Activated CD8-positive, alpha-beta memory T cell treated with anti-CD3 and anti-CD28 coated beads for 1 hour (primary cell): ENCODE measurements at places on chromosomes 16 and 17.

GRCh38 chr17:74618451-74618850, 5.1 kb downstream of the CD300E start:
- DNase-seq: no peak

- DNase-seq: no peak
Observed at GRCh38 chr16:81879625-81880024, 100.5 kb downstream of the PLCG2 start.

GRCh38 chr17:75228305-75228704, 22.8 kb downstream of the NUP85 start:
- no peak for DNase-seq

DNA sequence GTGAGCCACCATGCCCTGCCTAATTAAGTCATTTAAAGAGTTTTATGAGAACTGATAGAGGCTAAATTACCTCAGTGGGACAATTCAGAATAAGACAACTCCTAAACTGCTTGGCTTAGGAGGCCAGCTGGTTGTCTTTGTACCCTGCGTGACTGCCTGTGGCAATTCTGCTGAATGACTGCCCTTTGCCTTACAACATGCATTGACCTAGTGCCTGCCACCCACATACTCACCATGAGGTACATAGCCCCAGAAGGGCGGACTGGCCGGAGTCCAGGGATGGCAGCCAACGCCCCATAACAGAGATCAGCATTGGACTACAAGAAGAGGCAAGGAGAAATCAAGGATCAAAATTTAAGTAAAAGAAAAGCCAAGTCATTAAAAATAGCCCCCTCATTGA, 7.3 kb downstream of the TAT start:
- DNase-seq: no peak

DNA sequence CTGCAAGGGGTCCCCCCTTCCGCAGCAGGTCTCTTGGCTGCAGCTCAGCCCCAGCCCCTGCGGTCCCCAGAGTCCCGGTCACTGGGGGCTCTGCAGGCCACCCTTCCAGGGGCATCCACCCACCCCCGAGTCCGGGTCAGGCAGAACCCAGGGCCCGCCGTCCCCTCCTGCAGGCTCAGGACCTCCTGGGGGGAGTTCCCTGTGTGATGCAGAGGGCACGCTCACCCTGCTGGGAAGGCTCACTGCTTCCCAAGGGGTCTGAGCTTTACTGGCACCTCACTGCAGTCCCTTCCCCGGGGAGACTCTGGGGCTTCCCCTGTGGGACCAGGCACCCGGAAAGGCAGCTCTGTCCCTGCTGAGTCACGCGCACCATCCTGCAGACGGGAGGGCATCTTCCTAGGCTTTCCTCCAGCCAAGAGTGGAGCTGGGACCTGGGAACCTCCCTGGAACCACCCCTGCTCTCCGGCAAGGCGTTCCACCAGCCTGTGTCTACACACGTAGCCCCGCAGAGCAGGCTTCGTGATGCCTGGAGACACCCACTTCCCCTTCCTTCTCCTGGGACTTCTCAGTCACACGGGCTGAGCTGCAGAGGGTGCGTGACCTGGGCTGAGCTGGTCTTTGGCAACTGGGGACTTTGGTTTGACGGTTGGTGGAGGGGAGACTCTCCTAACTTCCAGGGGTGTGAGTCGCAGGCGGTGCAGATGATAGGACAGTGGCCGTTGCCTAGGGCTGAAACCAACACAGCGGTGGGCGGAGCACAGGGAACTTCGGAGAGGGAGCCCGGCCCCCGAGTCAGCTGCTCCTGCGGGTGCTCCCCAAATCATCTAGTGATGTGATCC, 23.4 kb downstream of the SLC25A10 start:
- DNase-seq: no peak

DNA sequence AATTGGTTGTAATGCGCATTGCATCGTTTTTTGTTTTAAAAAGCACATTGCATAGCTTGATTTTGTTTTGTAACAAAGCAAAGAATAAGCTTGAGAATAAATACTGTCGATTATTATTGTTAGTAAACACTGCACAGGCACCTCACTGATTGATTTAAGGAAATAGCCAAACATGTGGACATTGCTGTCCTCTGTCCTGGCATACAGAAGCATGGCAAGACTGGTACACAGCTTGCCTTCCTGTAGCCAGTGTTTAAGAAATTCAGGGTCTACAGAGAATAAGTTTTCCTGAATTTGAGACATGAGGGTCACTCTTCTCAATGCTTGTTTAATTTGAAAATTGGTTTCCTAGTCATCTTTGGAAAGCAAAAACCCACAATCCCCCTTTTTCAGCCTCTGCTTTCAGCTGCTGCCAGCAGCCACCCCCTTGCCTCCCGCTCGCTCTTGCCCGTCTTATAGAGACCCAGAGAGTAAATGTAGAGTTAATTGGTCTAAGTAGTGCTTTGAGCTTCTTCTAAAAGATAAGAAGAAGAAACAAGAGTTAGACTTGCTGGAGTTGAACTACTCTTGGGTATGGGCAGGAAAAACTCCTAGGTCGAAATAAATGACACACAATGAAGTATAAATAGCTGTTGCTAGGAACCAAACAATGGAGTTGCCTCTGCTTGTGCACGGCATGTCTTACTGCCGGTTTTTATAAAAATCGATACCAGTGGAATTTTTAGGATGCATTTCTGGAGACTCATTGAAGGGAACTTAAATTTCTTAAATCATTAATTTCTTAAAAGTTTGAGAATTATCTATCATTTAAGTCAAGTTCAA, 116.6 kb downstream of the MRTFB start:
- no peak for DNase-seq

DNA sequence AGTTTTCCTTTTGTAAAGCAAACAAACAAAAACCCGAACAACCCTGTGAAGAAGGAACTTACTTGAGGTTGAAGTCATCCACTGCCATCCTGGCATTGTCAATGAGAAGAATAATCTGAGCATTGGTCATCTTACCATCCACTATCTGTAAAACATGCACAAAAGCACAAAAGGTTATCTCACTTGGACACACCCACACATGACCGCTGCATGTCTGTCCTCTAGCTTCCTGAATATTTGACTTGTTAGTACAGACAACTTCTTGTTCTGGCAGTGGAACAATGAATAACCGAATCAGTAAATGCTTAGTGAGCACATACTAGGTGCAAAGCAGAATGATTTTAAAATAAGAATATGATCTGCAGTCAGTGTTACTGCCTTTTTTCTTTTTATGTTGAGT, 6.1 kb downstream of the KRT23 start:
- no peak for DNase-seq

DNA sequence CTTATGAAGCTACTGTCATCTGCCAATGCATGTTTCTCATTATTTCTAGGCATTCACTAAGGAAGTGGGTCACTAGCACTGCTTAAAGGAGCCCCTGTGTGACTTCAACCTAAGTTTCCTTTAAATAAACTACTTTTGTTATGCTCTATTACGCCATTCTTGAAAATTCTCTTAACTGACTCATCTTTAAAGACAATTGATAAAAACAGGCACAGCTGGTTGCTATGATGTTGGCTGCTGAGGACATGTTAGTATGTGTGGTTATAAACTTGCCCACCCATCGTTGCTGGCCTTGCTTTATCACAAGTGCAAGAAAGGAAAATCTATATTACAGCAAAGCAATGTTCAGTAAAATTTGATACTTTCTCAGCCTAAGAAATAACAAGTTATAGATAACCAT, 75.8 kb upstream of the CNTNAP4 start:
- DNase-seq: no peak

DNA sequence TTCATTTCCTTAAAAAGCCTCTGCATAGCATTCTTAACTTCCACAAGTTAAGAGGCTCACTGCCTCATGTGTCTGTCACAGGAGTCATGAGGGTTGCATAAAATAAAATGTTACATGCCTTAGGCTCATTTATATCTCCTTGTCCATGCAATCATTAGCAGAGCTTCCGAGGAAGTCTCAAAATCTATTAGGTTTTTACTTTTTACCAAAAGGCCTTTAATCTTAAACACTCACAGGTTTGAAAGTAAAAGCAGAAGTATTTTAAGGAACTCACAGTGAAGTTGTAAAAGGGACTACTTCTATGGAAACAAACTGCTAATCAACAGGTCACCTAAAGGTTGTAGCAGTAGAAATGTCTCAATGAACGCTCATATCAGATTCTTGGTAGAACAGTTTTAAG, 5.2 kb upstream of the ATP6V0A1 start:
- DNase-seq: no peak

DNA sequence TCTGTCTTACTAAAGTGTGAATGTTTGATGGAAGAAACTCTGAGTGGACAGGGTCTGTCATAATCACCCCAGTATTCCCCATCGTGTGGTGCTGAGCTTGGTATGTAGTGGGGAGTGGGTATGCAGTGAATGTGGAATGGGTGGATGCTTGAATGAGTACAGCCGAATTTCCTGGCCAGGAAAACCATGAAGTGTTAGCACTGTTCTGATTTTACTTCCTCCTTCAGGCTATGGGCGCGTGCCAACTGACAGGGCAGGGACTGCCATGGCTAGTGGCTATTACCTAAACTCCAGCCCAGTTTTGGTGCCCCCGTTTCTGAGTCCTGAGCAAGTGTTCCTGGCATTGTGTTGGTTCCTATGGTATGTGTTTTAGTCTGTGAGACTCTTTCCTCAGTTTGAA, 48.6 kb downstream of the PRKCA start:
- DNase-seq: no peak

DNA sequence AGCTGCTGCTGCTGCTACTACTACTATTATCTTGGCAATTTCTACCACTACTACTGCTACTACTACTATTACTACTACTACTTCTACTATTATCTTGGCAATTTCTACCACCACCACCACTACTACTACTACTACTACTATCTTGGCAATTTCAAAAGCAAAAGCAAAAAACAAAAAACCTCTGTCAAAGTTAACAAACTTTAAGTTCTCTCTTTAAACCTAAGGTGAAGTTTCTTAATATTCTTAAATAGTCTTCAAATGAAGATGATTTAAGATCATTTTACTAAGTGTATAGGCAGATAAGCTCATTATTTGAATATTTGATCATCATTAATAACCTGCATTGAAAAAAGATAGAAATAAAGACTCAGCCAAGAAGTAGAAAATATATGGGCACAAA, 118.5 kb downstream of the BRIP1 start:
- no peak for DNase-seq

- no peak for DNase-seq
Observed at GRCh38 chr16:30355954-30356308, 823 bp upstream of the CD2BP2 start.

DNA sequence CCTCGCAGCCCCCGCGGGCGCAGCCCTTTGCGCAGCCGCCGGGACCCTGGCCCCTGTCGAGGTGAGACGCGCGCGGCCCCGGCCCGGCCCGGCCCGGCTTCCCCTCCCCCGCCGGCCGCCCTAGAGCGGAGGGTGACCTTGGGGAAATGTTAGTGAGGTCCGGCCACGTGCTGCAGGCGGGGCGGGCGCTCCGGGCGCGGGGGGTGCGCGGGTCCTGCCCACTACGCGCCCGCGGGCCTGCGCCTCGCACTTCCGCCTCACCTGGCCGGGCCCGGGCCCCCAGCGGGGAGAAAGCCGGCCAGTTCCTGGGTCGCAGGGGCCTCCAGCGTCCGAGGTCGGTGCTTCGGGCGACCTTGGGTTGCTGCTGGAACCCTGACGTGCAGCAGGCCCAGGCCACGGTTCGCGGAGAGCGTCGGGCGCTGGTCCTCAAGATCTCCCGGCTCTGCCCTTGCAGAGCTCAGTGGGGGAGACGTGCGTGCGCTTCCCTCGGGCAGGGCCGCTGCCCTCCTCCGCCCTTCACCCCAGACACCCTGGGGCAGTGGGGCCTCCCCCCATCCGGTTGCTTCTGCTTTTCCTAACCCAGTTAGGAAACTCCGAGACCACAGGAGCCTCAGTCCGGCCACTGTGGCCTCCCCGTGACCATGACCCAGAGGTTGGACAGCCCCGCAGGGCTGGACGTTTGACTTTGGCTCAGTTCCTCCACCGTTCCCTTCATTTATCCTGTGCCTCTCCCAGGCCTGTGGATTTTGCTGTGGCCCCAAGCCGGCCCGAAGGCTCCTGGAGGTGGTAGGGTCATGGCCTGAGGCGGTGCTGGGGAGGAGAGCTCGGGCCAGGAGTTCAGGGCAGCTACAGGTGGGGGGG, 791 bp downstream of the MCRIP2 start:
- DNase-seq: no peak

DNA sequence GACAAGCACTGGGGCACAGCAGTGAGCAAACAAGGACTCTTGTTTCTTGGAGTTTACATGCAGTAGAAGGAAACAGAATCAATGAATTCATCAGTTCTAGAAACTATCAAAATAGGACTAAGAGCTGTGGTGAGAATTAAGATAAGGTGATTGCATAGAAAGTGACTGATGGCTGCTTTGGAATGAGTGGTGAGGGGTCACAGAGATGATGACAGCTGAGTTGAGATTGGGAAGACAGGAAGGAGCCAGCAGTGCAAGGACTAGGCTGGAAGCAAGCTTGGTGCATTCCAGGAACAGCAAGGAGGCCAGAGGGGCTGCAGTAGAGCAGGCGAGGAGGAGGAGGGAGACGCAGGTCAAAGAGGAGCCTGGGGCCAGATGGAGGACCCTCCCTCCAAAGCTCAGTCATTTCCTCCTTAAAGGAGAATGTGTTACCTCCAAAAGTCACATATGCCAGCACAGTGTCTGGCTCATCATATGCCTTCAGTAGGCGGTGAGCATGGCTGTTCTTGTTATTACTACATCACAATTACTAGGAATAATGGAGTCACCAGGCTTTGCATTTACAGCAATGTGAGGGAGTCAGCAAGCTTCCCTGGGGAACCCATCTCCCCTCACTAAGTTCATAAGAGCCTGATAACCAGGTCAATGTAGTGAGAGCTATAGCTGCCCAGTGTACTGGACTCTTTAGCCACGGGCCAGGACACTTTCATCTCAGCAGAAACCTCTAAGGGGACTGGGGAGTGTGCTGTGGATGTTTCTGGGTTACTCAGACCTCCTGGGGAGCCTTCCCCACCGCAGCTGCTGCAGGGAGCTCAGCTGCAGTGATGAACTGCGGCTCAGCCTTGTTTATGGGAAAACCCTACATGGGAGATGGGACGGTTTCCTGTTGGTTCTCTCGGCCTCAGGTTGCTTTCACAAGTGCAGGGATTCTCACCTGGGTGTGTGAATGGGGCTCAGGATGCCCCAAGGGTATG, 157.2 kb downstream of the SEC14L1 start:
- no peak for DNase-seq

- no peak for DNase-seq
Observed at GRCh38 chr17:52147872-52148271, 10.6 kb downstream of the CA10 start.

DNA sequence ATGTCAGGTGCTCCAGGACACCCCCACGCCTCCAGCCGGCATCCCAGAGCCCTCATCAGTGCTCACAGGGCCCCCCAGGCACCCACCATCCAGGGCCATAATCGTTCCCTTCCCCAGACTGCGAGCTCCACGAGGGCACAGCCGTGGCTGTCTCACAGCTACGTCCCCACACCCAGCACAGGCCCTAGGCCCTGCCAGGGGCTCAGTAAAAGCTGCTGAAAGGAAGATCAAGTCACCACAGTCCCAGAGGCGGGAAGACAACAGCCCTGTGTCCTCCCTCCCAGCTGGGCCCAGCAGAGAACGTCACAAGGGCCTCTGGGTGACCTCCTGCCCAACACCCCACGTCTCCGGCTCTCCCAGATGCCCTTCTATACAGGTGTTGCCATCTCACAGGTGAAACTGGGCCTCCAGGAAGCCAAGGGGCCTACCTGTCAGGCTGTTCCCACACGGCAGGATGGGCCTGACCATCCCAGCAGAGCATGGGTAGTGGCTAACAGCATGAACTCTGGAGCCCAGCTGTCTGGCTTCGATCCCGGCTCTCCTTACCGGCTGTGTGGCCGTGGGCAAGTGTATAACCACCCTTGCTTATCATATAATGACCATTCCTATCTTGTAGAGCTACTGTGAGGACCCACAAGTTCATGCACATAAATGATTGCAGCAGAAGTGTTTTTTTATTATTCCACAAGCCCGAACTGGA, 17.9 kb downstream of the ARL2BP start:
- no peak for DNase-seq
